ENCODE measurements at places on chromosomes 1 and 21.

DNA sequence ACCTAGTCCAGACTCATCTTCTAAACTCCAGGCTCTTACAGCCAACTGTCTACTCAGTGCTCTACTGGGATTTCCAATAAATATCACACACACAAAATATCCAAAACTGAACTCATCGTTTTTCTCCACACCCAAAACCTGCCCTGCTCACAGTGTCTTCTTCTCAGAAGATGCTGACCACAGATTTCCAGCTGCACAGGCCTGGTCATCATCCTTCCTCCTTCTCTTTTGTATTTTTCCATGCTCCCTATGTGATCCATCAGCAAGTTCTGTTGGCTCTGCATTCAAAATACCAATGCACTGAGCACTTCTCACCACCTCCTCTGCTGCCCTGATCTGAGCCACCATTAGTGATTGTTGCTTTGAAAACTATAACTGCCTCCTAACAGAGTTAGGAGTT is 159.5 kb upstream of the KAZN start:
- no peak for DNase-seq

- no peak for DNase-seq
These were observed 51.1 kb downstream of the LACTBL1 start for GRCh38 chr1:22921452-22922126.

DNA sequence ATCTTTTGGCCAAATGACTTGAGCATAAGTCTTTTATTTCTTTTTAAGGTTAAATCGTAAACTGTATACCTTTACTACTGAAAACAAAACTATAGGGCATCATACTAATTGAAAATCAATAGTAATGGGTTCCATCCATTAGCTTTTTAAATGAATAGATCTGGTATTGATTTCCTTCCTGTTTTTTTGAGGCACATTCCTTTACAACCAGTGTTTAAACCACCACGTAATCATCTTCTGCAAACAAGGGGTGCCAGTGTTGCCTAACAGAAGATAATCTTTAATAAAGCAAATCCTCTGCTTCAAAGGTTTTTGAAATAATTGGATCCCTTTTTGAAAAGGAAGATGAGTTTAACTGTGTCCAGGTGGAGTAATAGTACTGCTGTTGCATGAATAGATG is 48.7 kb upstream of the ANGPTL1 start:
- DNase-seq, result no peak

- peak; percentile 80 for DNase-seq
These were observed 43.3 kb downstream of the PTPRC start for GRCh38 chr1:198681831-198682759.

DNA sequence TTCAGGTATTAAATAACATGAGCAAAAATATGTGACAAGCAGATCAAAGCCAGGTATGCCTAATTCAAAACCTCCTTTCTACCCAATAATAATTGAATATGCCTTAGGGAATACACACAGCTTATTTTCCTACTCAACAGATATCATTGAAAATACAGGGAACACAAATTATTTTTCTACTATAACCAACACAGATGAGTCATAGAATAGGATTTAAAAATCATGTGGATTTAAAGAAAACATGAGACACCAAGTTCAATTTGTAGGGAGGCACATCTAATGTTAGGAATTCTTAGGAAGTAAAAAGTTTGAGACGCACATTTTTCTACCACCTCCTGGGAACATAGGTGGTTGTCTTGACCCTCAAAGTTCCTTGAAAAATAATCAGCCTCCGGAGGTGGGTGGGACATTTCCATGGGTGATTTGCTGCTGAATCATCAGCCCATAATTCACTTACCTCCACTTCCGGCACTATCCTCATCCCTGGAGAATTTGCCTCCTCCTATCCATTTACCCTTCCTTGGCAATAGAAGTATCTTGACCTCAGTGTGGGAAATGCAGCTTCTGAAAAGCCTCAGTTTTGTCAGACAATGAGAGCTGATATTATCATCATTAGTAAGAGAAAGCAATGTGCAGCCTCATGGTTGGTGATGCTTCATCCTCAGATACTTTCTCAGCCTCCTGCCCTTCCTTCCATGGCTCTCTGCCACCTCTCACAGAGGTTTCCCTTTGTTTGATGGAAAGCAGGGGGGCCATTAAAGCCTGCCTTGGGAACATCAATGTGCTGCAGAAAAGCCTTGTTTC is 33.5 kb upstream of the RGS4 start:
- DNase-seq, result no peak

DNA sequence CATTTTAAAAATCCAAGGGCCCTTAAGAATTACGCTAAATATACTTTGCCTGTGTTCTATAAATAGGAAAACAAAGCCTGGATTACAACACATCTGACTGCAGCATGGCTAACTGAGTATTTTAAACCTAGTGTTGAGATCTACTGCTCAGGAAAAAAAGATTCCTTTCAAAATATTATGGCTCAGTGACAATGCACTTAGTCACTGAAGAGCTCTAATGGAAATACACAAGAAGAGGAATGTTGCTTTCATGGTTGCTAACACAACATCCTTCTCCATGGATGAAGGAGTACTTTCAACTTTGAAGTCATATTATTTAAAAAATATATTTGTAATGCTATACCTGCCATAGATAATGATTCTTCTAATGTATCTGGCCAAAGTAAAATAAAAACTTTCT is 248.3 kb upstream of the NEGR1 start:
- no peak for DNase-seq

DNA sequence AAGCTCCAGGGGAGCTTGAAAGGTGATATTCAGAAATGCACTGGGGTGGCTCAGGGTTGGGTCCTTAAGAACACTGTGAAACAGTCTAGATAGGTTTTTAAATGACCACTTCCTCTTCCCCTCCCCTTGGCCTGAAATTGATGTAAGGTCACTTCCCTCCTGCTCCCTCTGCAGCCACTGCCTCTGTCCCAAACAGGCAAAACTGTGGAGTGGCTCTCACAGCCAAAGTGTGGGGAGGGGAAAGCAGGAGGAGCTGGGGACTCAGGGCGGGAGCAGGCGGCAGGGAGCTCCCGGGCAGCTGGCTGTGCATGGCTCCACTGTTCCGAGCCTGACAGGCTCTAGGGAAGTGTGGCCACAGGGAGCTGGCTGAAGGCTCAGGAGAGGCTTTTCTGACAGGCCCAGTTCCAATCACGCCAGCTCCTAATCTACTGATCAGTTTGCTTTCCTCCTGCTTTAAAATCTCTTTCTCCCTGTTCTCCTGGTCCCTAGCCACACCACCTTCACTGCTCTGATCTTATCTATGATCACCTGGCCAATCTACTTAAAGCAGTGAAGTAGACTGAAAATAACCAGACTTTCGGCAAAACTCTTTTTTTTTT is 5.1 kb upstream of the CSRP1 start:
- no peak for DNase-seq

GRCh38 chr1:228007801-228008341 is 1.1 kb downstream of the WNT3A start:
- no peak for DNase-seq

- no peak for DNase-seq
These were observed 220.5 kb downstream of the PTPRU start for GRCh38 chr1:29456685-29457435.

GRCh38 chr1:107900090-107900945 is 64.7 kb downstream of the VAV3 start:
- DNase-seq, result no peak

- DNase-seq, result no peak
These were observed 31.0 kb upstream of the SDHB start for GRCh38 chr1:17084787-17085186.

DNA sequence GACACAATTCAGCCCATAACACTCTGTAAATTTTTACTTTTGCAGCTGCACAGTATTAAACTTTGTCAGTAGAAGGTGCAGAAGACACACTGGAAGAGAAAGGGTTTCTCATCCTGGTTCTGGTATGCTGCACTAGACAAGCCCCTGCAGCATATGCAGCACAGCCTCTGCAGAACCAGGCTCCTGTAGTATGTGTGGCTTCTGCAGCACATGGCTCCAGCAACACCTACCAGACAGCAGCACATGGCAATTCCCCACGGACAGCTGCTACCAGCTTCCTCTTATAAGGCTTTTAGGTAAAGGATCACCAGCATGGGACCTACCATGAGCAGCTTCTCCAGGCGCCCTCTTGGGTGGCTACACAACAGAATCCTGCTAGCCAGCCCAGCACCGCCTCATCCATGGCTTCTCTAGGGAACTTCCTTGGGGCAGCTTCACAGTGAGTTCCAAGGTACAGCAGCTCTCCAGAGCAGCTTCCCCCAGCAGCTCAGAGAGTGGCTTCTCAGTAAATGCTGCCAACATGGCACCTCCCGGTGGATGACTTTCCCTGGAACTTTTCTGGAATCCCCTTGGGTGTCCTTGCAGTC is 534.4 kb upstream of the CXADR start:
- no peak for DNase-seq

DNA sequence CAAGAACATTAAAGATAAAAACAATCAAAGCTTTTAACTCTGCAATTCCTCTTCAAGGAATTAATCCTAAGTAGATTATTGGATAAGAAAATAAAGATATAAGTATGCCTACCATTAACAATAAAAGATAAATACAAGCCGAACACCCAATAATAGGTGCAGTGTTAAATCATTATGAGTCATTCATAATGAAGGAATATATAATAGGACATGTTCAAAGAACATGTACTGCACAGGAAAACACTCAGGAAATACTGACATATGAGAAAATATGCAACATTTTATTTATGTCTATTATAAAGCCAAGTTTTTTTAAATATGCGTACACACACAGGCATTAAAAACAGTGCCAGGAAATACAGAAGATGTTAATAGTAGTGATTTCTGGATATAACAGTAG is 11.1 kb upstream of the EXO1 start:
- DNase-seq, result no peak

GRCh38 chr1:99820546-99820945 is 29.6 kb upstream of the AGL start:
- peak; percentile 43 for DNase-seq

DNA sequence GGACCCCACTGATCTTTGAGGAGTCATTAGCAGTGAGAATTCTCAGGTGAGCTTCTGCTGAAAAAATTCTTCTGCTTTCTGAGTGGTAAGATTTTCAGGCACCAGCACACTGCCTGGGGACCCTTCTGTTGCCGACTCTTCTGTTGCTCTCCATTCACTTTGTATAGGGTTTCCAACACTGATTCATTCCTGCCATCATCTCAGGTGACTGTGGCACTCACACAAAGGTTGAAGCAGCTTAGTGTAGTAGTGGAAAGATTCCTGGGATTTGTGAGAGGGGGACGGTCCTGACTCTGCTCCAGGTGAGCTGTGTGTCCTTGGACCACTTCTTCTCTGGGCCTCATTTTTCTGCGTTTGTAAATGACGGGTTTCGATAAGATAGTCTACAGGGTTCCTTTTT is 9.4 kb downstream of the UTP11 start:
- DNase-seq, result no peak

GRCh38 chr1:93694819-93695218 is 13.2 kb upstream of the BCAR3 start:
- DNase-seq, result no peak

DNA sequence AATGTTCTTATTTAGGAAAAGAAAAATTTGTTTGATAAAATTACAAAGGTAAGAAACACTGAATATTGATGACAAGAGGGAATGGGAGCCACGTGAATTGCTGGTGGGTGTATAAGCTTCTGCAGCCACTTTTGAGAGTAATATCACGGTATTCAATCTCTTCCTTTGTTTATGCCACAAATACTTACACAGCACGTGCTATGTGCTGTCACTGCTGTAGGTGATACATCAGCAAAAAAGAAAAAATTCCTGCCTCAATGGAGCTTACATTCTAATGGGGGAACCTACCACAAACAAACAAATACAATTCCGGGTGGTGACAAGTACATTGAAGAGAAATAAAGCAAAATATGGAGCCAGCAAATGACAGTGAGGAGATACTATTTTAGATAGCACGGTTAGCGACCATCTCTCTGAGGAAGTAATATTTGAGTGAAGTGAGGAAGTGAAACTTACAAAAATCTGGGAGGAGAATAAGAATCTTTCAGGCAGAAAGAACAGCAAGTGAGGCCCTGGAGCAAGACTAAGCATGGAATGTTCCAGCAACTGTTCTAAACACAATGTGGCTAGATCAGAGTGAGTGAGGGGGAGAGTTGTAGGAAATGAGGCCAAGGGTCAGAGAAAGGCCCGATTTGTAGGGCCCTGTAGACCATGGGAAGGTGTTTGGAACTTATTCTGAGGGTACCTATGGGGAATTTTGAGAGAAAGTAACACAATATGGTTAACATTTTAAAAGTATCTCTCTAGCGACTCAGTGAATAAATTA is 2.6 kb upstream of the FCRLB start:
- DNase-seq, result no peak

DNA sequence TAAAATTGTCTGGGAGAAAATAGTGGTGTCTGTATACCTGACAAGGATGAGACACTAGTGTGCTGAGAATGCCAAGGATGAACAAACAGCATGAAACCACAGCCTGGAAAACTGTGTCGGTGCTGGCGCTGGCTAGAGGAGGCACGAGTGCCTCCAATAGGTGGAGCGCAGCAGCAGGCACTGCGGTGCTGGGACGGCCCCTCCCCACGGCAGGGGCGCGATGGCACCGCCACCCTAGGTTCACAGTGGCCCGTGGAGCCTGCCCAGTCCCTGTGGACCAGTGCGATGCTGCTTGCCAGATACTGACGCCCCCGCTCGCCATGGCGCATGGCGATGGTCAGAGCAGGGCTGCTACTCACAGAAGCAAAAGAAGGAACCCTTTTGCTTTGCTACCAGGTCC is 6.8 kb downstream of the CFAP410 start:
- DNase-seq, result no peak

GRCh38 chr1:229230140-229230892 is 40.6 kb upstream of the RAB4A start:
- no peak for DNase-seq

- DNase-seq, result no peak
These were observed 58.4 kb upstream of the ATP1B1 start for GRCh38 chr1:169048043-169048442.

DNA sequence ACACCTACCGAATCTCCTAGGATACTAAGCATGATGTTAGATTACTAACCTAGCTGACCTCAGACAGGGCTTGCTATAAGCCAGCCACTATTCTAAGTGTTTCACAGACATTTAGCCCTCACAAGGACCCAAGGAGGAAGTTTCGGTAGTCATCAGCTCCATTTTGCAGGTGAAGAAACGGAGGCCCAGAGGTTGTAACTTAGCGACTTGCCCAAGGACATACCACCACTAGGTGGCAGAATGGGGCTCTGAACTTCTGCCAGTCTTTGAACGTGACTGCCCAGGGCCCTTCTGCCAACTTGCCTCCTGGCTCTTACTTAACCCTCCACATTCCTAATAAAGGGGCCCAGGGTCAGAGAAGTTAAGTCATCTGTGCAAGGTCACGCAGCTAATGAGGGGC is 283.5 kb downstream of the C1orf94 start:
- peak; percentile 45 for DNase-seq

Measured in activated T-cell treated with anti-CD3 and anti-CD28 coated beads, Interleukin-2, amount 50 U/mL, for 72 hours (primary cell).